ENCODE measurements at places on chromosomes 1 and 21. TPM values are rescaled to one million over a fixed set of nuclear protein-coding genes. Genes with fewer than 3 reads are reported as not detected.

KLHDC7A gene
- 1.3 TPM for total RNA-seq

ERVH48-1 gene
- not detected for total RNA-seq

CELA3B gene
- total RNA-seq: not detected

LIPI gene
- not detected for total RNA-seq

SLC16A4 gene
- total RNA-seq: 38.5 TPM

AMY1C gene
- total RNA-seq: not detected

GPATCH2 gene
- total RNA-seq: 8.8 TPM

MYBPHL gene
- not detected for total RNA-seq

RGS7 gene
- total RNA-seq: not detected

TAL1 gene
- not detected for total RNA-seq

DIP2A gene
- 12.7 TPM for total RNA-seq

SPTA1 gene
- total RNA-seq: not detected

TEX38 gene
- total RNA-seq: not detected

PTGER3 gene
- total RNA-seq: not detected

CD1B gene
- total RNA-seq: not detected

PGLYRP3 gene
- total RNA-seq: not detected

SPRR2A gene
- total RNA-seq: not detected

SLC6A17 gene
- 4.1 TPM for total RNA-seq

PDC gene
- not detected for total RNA-seq

ANKRD34A gene
- total RNA-seq: 0.22 TPM

SRM gene
- total RNA-seq: 184 TPM

ACKR1 gene
- not detected for total RNA-seq

CYP4A11 gene
- not detected for total RNA-seq

DUSP10 gene
- 2.0 TPM for total RNA-seq

LEFTY2 gene
- total RNA-seq: not detected

GNG4 gene
- total RNA-seq: 13.5 TPM

TBX19 gene
- 0.53 TPM for total RNA-seq

HMGCS2 gene
- not detected for total RNA-seq

PLA2G2C gene
- total RNA-seq: not detected

TTC34 gene
- 0.02 TPM for total RNA-seq

BRDT gene
- total RNA-seq: not detected

EPHB2 gene
- total RNA-seq: 39.2 TPM

FCGR3B gene
- total RNA-seq: not detected

ARHGAP29 gene
- 16.5 TPM for total RNA-seq

ETV3L gene
- not detected for total RNA-seq

SPRR1A gene
- total RNA-seq: not detected

EFCAB14 gene
- total RNA-seq: 29.2 TPM

JAM2 gene
- not detected for total RNA-seq

RGS16 gene
- 0.30 TPM for total RNA-seq

SUSD4 gene
- total RNA-seq: 1.1 TPM

B3GALT5 gene
- 0.19 TPM for total RNA-seq

USH2A gene
- total RNA-seq: not detected

B3GALT2 gene
- total RNA-seq: not detected

SYPL2 gene
- total RNA-seq: 0.10 TPM

EXO1 gene
- total RNA-seq: 24.2 TPM

C1orf210 gene
- total RNA-seq: not detected

FAM163A gene
- not detected for total RNA-seq
